ENCODE measurements at places on chromosomes 1 and 21.

- no peak for DNase-seq
Measured at GRCh38 chr1:60762176-60762575, 320.2 kb upstream of the NFIA start.

DNA sequence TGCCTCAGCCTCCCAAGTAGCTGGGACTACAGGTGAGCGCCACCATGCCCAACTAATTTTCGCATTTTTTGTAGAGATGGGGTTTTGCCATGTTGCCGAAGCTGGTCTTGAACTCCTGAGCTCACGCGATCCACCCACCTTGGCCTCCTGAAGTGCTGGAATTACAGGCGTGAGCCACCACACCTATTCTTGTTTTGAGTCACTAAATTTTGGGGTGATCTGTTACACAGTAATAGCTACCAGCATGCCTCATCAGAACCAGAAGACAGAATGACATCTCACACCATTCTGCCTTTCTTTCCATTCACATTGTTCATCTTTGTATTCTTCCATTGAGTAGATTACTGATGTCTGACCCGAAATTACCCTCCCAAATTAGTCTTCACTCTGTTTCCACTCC is 9.1 kb downstream of the RHBDL2 start:
- DNase-seq = no peak

DNA sequence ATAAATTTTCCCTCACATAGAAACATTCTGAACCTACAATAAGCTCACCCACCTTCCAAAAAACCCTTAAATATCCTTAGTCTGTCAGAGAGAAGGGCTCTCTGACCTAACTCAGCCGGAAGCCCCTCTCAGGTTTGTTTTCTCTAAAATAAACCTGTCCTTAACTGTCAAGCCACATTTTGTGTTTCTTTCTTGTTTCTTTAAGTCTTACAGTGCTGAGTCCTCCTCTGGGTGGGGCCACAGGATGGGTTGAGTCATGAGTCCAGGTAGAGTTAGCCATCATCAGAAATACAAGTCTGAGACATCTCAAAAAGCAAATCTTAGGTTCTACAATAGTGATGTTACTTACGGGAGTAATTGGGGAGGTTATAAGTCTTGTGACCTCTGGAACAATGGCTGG is 26.4 kb upstream of the SLC2A5 start:
- DNase-seq = no peak

- DNase-seq = no peak
Measured at GRCh38 chr1:117942293-117942692, 12.8 kb downstream of the WDR3 start.

DNA sequence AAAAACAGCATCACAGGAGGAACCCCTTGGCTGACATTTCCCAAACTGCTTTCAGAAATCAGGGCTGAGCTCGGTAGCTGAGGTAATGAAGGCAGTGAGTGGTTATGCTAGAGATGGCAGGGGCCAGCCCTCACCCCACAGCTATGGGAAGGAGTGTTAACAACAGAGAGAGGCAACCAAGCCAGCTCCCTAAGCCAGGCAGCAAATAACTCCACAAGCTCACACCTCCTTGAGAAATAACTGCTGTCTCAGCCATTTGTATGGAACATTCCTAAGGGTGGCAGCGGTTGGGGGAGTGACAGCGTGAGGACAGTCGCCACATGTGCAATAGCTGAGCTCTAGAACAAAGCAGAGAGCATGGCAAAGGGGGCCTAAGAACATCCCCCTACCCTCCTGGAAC is 42.6 kb downstream of the LMX1A start:
- DNase-seq = no peak

DNA sequence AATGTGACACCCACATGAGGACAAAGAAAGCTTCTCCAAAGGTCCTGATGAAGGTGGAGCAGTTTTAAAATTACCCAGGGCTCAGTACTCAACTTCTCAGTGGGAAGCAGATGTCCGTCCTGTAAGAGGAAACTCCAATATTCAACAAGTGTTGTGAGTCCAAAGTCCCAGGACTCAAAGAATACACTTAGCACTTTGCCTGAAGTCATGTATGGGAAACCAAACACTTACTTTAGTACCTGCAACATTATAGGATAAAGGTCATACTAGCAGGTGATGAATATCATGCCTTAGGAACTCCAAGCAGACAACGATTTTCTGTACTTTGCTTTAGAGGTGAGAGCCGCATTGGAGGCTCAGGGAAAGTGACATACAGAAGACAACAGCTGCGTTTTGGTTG is 37.2 kb upstream of the ST6GALNAC3 start:
- no peak for DNase-seq

DNA sequence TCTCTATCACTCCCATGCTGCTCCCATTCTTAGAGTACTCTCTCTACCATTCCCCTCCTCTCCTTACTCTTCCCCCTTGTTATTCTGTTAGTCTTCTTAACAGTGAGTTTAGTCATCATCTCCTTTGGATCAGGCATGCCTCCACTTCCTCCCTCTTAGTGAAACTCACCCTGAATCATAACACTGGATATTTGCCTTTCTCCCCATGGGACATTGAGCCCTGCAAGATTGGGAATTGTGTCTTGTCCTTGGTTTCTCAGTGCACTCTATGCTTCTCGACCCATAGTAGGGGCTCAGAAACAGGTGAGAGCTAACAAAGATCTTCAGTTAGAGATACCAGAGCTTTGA is 68.3 kb upstream of the GCLM start:
- peak; percentile 35 for DNase-seq

GRCh38 chr21:36027347-36027746 is 33.0 kb downstream of the SETD4 start:
- no peak for DNase-seq

DNA sequence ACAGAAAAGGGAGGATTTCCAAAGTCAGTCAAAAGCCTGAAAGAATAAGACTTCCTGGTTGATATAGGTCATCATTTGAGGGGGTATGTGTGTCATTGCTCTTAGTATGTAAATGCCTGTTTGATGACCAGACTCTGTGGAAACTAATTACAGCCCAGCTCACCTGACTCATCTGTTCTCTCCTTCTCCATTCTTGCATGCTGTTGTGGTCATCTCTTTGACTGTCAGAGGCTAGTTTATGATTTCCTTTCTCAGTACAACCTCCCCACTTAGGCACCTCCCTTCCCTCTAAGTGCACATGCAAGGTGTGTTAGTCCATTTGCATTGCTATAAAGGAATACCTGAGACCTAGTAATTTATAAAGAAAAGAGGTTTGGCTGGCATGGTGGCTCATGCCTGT is 2.4 kb upstream of the C1orf116 start:
- DNase-seq = peak; percentile 59

GRCh38 chr1:184892116-184892515 is 82.2 kb downstream of the NIBAN1 start:
- DNase-seq = no peak

DNA sequence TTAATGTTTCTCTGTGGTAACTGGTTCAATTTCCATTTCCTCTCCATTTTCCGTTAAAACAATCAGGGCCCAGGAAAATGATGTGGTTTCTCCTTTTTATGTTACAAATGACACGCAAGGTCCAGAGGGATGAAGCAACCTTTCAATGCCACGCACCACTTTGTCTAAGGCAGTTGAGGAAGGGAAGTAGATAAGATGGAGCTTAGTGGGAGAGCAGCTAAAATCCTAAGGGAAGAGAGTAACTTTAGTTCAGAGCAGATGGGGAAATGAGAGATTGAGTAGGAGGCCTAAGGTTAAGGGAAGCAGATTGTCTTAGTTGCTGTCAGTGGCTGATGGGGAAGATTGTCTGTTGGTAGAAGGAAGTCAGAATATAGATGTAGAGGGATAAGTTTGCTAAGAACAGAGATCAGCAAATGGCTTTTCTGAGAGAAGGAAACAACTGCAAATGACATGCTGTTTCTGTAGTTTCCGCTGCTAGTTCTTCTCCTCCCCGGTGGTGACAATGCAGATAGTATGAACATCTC is 660 bp downstream of the CD1C start:
- no peak for DNase-seq

- DNase-seq = no peak
Measured at GRCh38 chr1:233037843-233038242, 87.4 kb downstream of the NTPCR start.

Data from GM04503 (cell line).